ENCODE measurements at places on chromosomes 12 and 14.

DNA sequence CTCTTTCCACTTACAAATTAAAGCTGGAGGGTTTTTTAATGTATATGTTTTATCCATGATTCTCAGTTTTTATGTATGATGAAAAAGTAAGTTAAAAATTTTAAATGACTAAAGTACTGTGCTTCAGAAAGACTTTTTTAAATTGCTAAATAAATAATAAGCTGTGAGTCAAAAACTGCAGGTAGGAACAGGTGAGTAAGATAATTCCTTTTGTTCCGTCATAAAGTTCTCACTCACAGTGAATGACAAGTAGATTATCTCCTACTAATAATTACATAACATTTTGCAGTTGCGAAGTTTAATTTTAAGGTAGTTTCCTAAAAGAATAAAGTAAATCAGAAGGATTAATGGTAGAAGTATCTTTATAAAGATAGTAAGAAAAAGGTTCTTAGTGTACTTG, 78.0 kb downstream of the PRKCH start:
- no peak for DNase-seq

DNA sequence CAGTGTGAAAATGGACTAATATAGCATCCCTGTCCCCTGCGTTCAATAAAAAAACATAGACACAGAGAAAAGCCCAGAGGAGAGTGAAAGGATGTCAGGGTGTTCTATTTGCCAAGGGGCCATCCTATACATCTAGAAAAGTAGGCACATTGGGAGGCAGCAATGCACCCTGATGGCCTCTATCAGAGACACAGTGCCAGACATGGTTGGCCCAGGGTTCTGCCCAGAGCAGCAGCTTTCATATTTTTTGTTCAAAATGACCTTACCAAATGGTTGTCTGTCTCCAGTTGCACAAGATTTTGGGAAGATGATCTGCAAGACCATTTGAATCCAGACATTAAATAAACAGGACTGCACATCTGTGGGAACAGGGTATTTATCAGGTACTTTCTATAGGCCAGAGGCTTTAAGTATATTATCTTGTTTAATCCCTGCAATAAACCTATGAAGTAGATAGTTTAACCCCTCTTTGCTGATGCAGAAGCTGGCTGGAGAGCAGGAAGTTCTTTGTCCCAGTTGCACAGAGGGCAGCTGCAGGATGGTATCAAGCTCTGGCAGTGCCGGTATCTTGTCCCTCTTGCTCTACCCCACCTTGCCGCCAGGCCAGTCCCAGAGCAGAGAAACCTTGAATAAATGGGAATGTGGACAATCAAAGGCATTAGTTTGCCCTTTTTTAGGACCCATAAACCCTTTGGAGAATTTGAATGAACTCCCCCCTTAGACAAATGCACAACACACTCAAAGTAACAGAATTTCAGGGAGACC, 171.8 kb upstream of the PWP1 start:
- DNase-seq = no peak

DNA sequence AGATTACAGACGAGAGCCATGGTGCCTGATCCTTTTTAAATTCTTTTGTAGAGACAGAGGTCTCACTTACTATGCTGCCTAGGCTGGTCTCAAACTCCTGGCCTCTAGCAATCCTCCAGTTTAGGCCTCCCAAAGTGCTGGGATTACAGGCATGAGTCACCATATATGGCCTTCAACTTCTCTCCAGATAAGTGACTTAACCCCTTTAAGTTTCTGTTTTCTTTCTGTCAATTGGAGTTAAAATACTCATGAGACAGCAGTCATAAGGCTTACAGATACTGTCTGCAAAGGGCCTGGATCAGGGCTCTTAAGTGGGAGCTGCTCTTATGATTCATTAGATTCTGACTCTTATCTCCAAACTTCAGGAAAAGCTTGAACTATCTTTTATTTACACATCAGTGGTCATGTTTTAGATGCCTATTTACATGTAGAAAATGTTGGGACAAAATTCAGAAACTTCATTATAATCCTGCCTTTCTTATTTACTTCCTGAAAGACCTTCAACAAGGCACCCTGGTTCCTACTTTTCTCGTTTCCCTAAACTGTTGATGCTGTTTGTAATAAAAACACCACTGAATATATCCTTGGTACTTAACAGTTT, 271.5 kb upstream of the TBX3 start:
- no peak for DNase-seq

GRCh38 chr12:116820064-116820656, 61.1 kb downstream of the HRK start:
- no peak for DNase-seq

DNA sequence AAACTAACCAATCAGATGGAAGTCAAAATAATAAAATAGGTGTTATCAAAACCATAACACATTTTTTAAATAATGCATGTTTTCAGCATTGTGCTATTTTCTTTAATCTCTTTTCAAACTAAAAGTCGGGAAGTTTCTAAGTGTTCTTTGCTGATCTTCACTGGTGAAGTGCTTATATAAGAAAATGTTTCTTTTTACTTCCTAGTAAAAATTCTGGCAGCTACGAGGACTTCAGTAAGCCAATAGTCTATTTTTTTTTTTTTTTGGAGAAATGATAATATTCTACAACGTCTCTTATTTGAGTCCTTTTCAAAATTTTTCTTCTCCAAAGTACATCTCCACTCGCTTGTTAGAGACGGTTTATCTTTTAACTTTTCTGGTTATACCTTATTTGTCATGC, 448.0 kb downstream of the SLC6A15 start:
- DNase-seq = no peak

DNA sequence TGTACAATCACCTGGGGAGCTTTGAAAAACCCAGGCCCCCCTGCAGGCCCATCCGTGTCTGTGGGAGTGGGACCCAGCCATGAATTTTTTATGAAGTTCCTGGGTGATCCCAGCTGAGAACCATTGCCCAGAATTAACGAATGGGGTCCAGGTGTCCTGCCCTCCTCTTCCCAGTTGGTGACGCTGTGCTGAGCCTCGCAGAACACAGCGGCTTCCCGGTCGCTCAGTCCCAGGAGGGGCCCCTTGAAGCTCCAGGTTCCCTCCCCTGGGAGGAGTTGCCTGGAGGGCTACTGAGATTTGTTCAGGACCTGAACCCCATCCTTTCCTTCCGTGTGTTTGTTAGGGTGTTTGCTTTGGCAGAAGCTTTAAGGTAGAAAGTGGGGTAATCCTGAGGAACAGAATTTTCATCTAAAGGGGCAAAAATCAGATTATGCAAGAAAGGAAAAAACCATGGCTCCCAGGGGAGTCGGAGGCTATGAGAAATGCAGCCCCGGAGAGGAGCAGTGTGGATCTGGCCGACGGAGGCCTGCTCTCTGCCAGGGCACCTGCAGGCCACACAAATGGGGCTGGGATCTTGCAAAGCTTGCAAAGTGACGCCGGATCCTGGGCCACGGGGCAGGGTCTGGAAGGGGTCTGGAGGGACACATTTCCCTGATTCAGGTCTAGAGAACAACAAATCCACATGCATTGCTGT, 164.7 kb upstream of the PRMT8 start:
- DNase-seq = no peak

DNA sequence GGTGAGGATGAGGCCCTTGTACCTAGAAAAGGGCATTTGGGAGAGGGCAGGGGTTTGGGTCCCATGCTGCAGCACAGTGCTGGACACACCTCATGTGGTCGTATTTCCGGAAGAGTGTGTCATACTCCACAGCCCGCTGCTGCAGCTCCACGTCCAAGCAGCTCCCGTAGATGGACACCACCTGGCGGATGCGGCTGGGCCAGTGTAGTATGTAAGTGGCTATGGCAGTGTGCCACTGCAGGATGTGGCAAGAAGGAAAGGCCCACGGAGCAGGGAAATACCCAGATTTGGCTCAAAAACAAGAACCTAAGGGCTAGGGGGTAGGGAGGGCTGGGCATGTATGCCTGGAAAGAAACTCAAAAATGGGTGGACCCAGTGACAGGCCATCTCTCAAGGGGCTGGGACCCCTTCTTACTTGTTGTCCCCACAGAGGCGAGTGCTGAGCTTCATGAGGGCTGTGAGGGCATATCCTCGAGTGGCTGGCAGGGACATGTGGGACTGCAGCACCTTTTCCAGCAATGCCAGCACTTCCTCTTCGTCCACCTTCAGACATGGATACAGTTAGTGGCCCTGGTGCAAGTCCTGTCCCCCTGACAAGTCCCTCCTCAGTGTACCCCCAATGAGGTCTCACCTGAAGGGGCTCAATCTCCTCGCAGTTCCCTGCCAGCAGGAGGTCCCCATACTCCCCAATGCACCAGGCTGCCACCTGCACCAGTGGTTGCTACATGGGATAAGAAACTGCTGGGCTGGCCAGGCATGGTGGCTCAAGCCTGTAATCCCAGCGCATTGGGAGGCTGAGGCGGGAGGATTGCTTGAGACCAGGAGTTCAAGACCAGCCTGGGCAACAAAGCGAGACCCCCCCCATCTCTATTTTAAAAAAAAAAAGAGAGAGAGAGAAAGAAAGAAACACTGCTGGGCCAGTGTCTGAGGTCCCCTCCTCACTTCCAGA, 5.4 kb downstream of the AP1G2 start:
- no peak for DNase-seq

- DNase-seq = peak; percentile 79
Observed at GRCh38 chr12:108642269-108642870, 8.7 kb upstream of the SELPLG start.

- no peak for DNase-seq
Observed at GRCh38 chr14:39374851-39375250, 57.4 kb downstream of the FBXO33 start.

GRCh38 chr12:6996040-6996441, 22.2 kb downstream of the LPCAT3 start:
- no peak for DNase-seq

GRCh38 chr12:127119600-127120140, 1147.3 kb upstream of the TMEM132C start:
- no peak for DNase-seq

GRCh38 chr12:6202846-6203245, 2.6 kb downstream of the CD9 start:
- DNase-seq = no peak

DNA sequence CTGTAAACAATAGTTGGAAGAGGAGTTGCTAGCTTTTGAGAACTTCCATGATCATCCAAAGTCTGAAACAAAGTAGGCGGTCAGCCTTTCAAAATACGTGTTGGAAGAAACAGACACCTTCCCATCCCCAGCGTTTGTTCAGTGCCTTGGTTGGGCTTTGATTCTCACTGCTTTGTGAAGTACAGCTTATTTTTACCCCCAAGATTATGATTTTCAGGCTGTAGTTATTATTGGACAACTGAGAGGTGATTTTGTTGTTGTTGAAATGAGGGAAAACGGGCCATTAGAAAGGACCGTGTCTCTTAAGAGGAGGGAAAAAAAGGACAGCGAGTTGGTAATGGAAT, 921 bp upstream of the CEP83 start:
- DNase-seq = no peak

DNA sequence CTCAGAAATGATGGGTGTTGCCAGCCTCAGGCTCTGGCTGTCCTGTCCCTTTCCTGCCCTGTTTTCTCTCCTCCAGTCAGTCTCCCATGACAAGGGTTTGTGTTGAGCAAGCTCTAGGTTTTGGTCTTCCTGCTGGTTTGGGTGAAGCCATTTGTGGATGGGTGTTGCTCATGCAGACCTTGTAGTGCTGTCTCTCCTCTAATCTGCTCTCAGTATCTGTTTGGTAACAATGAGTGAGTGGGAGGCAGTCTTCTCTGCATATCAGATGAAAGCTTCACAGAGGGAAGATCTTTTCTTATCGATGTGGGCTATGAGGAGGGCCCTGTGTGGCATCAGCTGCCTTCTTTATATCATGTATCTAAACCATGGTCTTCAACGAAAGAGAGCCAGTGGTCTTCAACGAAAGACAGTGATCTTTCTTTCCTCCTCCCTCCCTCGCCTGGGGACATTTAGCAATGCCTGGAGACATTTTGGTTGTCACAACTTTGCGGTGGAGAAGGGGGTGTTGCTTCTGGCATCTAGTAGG, 3.6 kb downstream of the CMA1 start:
- DNase-seq = no peak

DNA sequence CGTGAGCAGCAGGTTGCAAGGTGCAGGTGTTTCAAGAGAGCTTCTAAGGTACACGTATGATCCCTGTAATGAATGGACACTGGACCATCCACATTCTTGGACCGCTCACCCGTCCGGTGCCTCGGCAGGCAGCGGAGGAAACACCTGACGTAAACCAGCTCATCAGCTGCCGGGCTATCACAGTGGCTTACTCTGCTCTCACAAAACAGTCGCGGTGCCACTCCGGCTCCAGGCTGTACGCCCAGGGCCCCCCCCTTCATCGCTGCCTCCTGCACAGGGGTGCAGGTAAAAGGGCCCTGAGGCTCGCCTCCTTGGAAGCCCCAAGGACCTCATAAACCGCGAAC, 436 bp downstream of the VPS33A start:
- peak; percentile 42 for DNase-seq

GRCh38 chr12:118850244-118850825, 131.0 kb upstream of the SRRM4 start:
- no peak for DNase-seq

DNA sequence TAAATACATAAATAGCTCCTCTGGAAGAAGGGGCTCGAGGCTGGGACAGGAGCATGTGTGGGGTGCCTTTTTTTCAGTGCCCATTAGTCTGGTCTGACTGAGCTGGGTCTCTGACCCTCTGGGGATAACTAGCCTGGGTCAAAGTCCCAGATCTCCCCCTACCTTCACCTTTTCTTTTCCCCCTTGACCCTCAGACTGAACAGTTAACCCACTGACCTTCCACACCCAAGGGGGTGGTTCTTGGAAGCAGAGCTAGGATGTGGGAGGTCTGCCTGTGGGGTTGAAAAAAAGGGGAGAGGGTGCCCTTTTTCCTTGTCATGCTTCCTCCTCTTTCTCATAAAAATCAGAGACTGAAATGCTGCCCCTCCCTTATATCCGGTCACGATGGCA, 925 bp upstream of the GLI1 start:
- DNase-seq = no peak

DNA sequence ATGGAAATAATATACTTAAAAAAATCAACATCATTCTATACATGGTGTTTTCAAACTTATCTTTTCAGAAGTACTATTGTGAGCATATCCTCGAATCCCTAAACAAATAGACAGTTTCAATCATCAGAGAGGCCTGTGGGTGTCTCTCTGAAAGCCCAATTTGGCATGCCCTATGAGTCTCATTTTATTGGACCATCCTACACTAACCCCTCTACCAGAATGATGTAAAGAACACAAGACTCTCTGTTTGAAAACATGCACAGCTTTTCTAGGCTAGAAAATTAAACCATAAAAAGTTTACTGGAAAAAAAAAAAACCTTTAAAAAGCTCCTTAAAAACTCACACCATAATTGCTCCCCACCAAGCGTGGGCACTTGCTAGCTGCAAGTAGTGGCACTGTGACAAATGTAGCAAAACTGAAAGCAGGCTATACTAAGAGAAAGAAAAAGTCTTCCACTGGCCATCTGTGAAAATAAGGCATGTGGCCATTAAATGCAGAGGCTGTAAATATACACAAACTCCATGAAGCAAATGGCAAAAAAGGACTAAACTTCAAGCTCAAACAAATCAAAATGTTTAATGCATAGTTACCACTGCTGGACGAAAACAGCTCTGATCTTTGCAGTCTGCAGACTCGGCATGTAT, 394.2 kb downstream of the SOX5 start:
- no peak for DNase-seq

GRCh38 chr12:58521796-58522195, 398.5 kb downstream of the LRIG3 start:
- DNase-seq = no peak

GRCh38 chr14:50257732-50258131, 26.4 kb upstream of the SOS2 start:
- no peak for DNase-seq
